Regular cardiac myocyte (primary cell): ENCODE measurements at places on chromosomes 3 and 15. TPM values are rescaled to one million over a fixed set of nuclear protein-coding genes. Genes with fewer than 3 reads are reported as not detected.

Gene SYNPR
- not detected in 2 replicates for total RNA-seq

Gene UBE2E2
- total RNA-seq = 63.3 and 84.3 TPM in 2 replicates

Gene CAND2
- 1.3 and 4.2 TPM in 2 replicates for total RNA-seq

Gene PDZRN3
- 24.9 and 32.7 TPM in 2 replicates for total RNA-seq

Gene NDUFB4
- total RNA-seq = 19.7 and 27.1 TPM in 2 replicates

Gene SV2B
- not detected in 2 replicates for total RNA-seq

Gene ADIPOQ
- total RNA-seq = not detected in 2 replicates

Gene LRTM1
- total RNA-seq = not detected in 2 replicates

Gene GUCA1C
- total RNA-seq = not detected in 2 replicates

Gene EIF5A2
- total RNA-seq = 17.4 and 17.5 TPM in 2 replicates

Gene SHF
- 0.58 and 3.1 TPM in 2 replicates for total RNA-seq

Gene DLL4
- 0.28 and 0.38 TPM in 2 replicates for total RNA-seq

Gene NUSAP1
- 16.3 and 71.5 TPM in 2 replicates for total RNA-seq

Gene GOLGA8A
- 4.4 and 25.9 TPM in 2 replicates for total RNA-seq

Gene GOLGA6B
- total RNA-seq = under 0.01 TPM in 1 of 2 replicates, not detected in the other

Gene CCR2
- total RNA-seq = not detected in 2 replicates

Gene MUSTN1
- 0.56 TPM in 1 of 2 replicates, not detected in the other for total RNA-seq

Gene CACNA1D
- 0.19 and 0.85 TPM in 2 replicates for total RNA-seq

Gene MOBP
- total RNA-seq = under 0.01 TPM in 1 of 2 replicates, not detected in the other

Gene AHSG
- total RNA-seq = not detected in 2 replicates

Gene IL17RD
- 1.5 and 1.7 TPM in 2 replicates for total RNA-seq

Gene TMED3
- total RNA-seq = 115 and 148 TPM in 2 replicates
